T-helper 1 cell (primary cell): ENCODE measurements at places on chromosomes 2 and 18.

GRCh38 chr2:120874888-120875275 is 139.2 kb downstream of the GLI2 start:
- DNase-seq: no peak

DNA sequence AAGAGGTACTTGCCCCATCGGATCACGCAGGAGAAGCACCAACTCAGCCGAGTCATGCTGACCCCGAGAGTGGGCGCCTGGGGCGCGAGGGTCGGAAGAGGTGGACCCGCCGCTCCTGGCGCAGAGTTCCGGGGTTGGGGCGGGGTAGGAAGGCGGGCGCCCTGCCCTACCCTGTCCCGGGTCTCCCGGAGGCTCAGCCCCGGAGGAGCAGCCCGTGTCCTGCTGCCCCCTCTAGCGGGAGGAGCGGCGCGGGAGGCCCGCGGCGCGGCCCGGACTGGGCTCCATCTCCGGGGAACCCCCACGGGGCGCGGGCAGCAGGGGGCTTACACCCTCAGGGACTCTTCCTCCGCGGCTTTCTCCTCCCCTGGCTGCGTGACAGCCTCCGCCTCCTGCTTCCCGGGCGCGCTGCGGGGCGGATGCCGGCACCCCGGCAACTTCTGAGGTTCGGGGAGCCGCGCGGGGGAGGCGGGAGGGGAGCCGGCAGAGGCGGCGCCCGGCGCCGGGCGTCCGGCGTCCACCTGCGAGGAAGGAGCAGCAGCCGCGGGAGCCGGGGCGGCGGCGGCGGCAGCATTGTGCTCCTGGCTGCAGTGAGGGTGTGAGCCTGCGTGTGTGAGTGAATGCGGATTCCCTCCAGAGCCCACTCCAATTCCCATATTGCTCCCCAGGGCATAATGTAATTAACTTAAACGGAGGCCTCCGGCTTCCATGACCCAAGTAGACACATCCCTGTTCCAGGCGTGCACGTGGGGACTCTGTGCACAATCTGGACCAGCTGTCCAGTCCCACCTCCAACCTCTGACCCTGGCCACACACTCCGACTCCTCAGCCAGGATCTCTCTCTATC is 7.6 kb upstream of the TNS1 start:
- DNase-seq: no peak

DNA sequence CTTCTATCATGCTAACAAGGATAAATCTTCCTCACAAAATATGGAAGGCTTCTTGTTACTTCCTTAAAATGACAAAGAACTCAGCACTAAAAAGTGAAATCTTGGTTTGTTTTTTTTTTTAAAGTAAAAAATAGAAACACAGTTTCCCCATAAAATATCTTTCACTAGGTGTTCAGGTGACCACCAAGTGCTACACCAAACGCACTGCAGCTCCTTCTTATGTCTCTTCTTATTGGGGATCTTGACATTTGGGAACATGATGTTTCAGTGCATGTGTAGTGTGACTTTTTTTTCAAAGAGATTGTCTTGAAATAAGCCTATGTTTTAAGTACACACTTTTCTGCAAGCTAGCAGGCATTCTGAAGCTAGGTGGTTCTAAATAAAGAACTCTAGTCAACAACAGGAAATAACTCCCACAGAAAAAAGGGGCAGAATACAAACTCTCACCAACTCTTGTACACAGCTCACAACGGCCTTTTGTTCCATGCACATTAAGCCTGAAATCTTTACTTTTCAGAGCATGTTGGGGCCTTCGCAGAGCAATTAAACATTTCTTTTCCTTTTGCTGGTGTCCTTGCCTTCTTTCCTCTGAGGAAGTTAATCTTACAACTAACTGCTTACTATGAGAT is 13.2 kb upstream of the SERTAD2 start:
- DNase-seq: peak; percentile 30

GRCh38 chr2:184597571-184597991 is 748 bp upstream of the ZNF804A start:
- no peak for DNase-seq

DNA sequence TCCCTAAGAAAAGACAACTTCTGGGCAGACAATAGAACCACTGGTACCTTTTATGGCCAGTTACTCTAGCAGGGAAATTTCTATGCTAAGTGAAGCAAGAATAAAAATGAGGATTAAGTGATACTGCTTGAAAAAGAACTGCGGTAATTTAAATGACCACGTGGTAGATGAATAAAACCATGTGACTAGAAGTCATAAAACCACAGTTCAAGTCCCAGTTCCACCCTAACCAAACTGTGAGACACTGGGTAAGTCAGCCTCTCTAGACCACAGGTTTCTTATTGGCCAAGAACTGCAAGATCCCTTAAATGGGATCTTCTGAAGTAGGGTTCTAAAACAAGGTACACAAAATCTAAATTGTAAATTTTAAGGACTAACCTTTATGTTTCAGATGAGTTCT is 12.7 kb downstream of the TMEM237 start:
- no peak for DNase-seq

GRCh38 chr2:10448576-10449485 is 704 bp upstream of the ODC1 start:
- peak; percentile 90 for DNase-seq

DNA sequence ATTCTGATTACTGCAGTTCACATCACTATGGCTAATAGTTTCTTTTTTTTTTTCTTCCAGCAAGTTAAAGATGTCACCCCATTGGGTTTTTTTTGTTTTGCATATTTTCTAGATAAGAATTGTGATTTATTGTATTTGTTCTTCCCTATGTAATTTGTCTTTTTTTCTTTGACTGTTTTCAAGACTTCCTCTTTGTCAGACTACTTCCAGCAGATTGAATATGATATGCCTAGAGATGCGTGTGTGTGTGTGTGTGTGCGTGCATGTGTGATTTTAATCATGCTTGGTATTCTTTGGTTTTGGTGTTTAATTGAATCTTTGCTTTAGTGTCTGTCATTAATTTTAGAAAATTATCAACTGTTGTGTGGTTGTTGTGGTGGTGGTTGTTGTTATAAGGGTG is 166.7 kb upstream of the SLC39A10 start:
- no peak for DNase-seq

GRCh38 chr18:69948919-69949537 is 1.4 kb upstream of the CD226 start:
- DNase-seq: no peak

DNA sequence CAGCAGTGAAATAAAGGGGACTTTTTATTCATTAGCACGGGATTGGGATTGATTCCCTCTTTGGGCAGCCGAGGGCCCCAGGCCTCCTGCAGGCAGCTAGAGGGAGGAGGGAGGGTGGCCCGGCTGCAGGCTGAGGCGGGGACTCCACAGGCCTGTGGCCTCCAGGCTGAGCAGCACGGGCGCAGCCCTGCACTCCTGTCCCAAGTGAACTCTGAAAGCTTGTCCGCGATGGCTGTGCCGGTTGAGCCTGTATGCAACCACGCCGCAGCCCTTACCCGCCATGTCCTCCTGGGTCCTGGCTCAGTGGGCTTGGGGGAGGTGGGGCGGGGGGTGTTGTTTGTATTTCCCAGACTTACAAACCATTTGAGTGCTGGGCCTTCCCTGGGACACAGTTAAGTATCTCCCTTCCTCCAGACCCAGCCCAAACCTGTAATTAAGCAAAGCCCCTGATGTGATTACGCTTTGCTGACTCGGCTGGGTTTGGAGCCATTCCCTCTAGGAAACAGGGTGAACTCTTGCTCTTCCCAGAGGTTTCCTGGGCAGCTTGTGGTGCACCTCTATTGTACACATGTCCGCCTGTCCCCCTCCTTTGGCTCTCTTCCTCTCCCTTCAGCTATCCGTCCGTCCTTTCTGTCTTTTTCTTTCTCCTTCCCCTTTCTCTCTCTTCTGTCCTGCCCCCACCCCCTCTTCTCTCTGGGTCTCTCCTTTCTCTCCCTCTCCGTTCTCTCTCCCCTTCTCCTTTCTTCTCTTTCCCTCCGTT is 5.3 kb downstream of the GLI2 start:
- DNase-seq: no peak

DNA sequence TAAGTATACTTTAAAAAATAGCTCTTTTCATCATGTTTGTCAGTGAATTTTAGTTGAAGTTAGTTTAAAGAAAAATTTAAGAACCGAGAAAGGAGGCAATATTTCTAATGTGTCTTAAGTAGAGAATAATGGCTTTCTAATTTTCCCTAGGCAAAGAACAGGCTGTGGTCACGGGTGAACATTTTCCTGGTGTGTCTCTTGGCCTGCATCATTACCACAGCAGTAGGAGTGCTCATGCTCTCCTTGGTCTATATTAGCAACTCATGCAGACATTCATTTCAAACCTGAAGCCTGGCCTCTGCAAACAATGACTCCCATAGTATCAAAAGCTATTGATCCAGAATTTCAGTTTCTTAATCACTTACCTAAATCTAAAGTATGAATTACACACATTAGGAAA is 57.4 kb downstream of the C18orf54 start:
- DNase-seq: no peak

DNA sequence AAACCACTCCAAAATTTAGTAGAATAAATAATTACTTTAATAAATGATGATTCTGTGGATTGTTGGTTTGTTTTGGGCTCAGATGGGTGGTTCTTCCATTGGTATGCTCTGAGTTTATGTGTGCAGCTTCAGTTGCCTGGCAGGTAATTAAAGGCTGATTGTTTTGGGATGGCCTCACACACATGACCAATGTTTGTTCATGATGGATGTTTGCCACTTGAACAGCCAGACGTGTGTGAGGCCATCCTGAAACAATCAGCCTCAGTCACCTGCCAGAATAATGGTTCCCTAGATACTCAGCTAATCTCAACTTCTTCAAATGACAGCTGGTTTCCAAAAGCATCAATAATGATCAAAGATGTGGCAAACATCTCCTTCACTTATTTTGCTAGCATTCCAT is 352.5 kb upstream of the GULP1 start:
- no peak for DNase-seq

DNA sequence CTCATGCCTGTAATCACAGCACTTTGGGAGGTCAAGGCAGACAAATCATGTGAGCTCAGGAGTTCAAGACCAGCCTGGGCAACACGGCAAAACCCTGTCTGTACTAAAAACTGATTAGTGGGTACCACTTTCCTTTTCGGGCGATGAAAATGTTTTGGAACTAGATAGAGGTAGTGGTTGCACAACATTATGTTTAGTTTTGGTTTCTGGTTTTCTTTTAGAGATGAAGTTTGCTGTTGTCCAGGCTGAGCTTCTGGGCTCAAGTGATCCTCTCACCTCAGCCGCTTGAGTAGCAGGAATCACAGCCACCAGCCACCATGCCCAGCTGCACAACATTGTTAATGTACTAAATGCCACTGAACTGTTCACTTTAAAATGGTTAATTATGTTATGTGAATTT is 27.6 kb downstream of the AAK1 start:
- DNase-seq: no peak

DNA sequence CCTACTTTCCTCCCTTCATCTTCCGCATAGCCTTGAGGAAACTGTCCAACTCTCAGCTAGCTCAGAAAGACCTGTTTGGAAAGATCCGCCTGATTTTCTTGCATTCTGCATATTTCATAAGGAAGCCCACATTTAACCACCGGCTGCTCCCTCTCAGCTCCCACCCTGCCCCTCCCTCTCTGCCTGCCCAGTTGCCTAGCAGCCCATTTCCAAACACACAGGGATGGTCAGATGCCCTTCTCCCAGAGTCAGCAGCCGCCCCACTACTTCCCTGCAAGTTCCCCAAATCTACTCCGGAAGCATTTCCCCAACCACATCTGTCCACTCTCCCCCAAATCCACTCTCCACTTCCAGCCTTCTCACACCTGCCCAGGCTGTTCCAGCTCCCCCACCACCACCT is 96.0 kb downstream of the TNS1 start:
- no peak for DNase-seq

DNA sequence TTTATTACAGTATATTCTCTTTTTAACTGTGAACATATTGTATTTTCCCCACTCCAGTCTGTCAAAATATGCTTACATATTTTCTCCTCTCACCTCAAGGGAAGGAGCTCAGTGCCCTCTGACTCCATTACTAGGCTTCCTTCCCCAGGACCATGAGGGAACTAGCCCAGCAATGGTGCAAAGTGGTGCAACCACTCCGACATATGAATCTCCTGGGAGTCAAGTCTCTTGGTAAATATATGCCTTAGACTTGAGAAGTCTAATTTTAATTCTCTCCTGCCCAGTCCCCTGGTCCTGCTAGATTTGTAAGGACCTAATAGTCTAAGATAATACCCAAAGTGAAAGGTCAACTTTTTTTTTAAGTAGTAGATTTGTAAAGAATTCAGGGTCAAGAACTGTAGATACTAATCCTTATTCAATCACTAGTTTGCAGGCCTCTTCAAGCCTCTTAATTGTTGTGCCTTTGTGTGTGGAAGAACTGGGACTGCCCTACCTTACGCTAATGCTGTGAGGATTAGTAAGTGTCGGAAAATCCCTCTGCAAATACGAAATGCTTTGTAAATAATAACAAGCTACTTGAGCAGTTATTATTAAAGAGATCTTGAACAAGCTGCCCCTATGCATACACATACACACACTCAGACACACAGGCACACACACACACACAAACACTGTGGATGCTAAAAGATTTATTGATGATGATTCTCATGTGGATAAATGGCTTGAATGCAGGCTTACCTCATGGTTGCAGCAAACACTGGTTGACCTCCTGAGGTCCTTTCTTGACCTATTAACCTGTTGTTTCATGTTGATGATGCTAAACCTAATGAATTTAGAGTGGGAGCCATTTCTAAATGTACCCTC is 251.2 kb upstream of the PARD3B start:
- DNase-seq: no peak

DNA sequence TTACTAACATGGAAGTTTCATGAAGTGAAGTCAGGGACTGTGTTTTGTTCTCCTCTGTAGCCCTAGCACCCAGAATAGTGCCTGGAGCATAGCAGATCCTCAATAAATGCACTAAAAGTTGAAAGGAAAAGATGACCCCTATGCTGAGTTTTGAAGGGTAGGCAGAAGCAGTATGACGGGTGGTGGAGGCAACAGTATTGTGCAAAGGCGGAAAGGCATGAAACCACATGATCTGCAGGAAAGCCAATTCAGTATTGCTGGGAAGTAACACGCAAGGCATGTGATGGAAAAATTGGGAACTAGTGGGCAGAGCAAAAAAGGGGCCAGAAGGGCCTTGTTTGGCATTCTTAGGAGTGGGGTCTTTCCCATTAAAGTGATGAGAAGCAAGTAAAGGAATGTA is 23.1 kb downstream of the DTNB start:
- no peak for DNase-seq

DNA sequence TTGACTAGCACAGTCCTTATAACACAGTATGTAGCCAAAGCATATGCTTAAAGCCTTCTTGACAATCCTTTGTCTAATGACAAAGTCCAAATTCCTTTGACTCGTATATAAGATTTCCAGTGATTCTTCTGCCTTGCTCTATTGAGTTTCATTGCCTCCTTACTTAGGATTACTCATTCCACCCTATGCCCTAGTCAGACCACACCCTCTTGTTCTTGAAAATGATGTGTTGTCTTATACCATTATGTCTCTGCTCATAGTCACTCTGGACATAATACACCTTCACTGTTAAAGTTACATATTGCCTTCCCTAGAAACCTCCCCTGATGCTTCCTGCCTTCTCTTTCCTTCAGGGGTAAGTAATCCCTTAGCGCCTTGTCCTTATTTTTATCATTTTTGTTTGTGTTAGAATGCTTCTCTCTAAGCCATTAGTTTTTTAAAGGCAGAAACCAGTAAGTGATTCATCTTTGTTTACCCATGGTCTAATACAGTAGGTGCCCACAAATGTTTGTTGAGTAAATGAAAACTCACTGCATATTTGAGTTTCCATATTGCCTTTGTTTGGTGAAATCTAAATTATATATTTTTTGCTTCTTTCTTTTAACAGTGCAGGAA is 19.3 kb downstream of the GPD2 start:
- DNase-seq: no peak
